NCI-H1092 (cell line): ENCODE measurements at places on chromosomes 6 and 20.

DNA sequence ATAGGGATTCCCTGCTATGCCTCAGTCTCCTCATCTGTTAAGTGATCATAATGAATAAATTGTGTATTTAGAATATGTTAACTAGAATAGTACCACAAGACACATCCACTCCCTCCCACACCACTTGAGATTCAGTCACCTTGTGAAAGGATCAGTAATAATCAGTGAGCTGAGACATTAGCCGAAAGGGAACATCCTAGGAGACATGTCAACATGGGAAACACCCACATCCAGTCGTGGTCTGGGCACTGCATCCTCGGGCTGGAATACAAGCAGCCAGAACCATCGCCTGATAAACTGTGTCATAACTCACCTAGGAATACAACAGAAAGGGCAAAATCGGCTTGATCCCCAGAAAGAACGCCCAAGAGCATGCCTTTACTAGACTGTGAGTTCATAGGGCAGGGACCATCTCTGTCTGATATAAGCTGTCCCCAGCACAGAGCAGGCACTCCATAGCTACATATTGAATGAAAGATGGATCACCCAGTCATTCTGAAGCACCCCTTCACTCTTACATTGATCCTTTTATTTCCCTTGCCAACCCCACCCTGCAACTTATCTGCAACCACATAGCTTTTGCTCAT is 23.9 kb downstream of the RIPOR2 start:
- DNase-seq, result no peak

GRCh38 chr6:116253188-116253504 is 729 bp downstream of the TSPYL4 start:
- DNase-seq, result no peak

DNA sequence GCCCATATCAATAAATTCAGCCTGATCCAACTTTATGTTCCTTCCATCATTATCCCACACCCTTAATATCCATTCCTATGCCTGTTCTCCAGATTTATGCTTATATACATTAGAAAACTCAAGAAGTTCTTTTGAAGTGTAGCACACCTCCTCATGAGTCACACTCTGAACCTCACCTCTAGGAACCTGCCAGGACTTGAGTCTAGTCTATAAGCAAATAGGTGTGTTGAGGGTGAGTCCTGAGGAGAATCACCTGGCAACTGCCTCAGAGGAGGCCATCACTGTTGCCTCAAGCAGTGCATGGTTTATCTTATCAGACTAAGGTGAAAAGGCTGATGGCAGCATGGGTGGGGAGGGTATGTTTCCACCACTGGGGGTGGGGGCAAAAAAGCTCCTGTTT is 496.7 kb downstream of the C6orf118 start:
- DNase-seq, result no peak

- DNase-seq, result no peak
Measured at GRCh38 chr6:129309154-129309553, 400.8 kb downstream of the ARHGAP18 start.

DNA sequence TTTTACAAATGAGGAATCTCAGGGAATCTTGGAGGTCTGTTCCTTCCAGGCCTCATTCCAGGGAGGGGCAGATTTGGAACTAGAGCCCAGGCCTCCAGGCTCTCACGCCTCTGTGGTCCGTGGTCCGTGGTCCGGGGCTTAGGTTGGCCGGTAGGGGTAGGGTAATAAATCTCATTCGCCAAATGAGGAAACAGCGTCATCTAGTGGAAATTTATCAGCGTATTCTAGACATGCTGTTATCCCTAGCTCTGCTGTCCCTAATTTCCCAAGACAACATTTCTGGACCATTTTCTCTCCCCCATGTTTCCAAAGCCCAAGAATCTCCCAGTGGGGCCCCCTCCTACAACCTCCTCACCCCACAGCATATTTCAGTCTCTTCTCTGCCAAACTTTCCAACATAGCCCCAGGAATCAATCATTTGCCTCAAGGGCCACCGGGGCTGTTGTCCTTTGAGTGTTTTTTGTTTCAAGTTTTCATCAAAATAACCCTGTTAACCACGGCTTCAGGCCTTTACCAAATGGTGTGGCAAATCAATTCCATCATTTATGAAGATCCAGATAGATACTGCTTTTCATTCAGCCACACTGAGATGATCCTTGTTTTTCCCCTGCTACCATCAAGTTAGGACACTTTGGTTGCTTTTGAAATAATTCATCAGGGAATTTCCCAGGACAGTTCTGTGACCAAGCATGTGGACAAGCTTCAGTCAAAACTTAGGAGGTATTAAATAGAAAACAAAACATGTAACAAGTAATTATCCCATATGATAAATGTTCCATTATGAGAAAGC is 126.8 kb downstream of the ALDH8A1 start:
- DNase-seq, result peak; percentile 69

GRCh38 chr6:125544819-125545218 is 204.6 kb upstream of the HEY2 start:
- no peak for DNase-seq

GRCh38 chr6:103893141-103893581 is 966.6 kb downstream of the HACE1 start:
- DNase-seq, result no peak

DNA sequence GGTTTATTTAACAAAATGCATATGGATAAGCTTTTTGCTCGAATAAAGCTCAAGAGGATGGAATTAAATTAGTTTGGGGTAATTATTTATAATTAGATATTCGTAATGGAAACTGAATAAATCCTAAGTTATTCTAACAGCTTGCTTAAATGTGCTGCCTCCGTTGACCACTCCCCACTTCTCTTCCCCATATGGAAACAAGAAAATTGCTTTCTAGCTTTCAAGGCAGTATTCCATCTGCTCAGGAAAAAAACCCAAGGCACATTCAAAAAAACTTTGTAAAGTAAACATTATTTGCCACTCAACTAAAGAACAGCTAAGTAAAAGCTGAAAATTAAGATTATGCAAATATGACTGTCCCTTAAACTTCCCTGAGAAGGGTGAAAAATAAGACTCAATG is 369.2 kb downstream of the HAO1 start:
- no peak for DNase-seq

- no peak for DNase-seq
Measured at GRCh38 chr6:45045253-45045601, 282.9 kb upstream of the RUNX2 start.

DNA sequence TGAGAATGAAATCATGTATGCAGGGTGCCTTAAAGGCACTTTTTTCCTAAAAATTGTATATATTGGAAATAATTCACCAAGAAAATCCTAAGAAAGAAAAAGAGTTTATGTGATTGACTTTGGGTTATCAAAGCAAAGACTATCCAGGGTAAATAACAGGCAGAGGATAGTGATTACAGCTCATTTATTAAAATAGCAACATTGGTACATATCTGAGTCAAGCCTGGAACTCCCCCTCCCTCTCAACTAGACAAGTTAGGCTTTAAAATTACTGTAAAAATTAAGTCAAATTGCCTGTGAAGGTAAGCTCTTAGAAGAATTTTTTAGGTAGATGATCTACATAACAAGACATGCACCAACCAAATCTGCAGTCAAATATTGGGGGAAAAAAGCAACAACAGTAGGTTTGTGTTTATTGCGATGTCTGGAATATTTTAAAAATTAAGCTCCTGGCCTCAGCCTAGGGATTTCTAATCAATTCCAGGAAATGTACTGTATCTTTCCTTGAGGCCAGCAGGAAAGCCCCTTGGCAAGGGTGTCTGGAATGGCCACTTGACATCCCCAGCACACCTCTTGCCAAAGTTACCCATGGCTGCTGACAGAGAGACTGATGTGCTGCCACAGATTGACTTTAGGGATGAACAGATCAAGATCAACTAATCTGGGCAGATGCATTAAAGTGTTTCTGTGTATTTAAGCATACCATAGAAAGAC is 31.2 kb upstream of the HBS1L start:
- no peak for DNase-seq

GRCh38 chr6:144731229-144731628 is 446.1 kb downstream of the UTRN start:
- DNase-seq, result no peak

DNA sequence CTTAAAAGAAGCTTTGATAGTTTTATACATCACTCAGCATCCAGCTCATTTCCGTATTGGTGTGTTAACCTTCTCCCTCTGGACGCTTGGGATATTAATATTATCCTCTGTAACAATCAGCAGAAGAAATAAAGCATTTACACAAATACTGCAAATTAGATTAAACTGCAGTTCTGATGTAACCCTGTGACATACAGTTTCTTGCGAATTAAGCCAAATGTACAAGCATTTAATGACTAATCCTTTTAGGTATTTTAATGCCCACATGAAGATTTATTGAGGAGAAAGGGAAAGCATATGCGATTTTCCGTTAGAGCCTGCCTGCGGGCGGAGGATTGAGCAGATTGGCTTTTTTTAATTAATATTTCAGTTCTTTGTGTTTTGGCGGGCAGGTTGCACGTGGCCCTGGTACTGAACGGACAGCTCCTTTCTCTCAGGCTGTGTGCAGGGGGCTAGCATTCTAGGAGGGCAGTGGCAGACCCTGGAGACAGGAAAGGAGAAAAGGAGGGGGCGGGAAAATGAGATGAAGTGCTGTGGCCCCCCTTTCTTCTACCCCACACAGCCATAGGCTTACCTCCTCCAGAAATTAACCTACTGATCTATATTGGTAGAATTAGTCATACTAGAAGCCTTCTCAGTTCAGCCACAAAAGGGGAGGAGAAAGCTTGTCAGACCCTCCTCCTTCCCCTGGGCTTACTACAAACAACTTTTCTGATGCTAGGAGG is 14.1 kb upstream of the TFAP2D start:
- DNase-seq, result no peak

- DNase-seq, result peak; percentile 75
Measured at GRCh38 chr20:33211817-33212424, 5.2 kb upstream of the BPIFA3 start.

DNA sequence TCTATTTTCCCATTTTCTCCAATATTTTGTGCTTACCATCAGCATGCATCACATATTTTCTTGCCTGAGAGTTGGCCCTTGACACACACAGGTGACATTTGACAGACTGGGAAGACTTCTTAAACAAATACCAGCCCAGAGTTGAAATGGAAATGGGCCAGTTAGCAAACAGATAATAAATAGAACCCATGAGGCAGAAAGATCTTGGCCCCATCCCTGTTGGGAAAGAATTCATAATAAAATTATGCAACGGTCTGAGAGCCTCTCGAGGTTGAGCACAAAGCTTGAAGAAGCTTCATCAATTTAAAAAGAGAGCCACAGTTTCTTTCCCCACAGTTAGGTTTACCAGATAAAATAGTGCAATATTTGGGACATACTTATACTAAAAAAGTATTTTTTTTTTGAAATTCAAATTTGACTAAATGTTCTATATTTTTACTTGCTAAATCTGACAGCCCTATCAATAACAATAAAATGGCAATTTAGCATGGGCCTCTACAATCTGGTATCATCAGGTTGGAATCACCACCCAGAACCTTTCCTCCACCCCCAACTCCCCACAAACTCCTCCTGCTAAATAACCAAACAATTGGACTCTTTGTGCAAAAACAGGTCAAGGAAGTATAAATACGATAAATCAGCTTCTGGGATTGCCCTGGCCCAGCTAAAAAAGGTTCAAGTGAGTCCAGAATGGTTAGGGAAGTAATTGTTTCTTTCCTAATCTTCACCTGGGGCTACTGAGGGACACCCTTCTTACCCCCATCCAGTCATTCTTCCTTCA is 129.8 kb downstream of the CD164 start:
- DNase-seq, result peak; percentile 6

DNA sequence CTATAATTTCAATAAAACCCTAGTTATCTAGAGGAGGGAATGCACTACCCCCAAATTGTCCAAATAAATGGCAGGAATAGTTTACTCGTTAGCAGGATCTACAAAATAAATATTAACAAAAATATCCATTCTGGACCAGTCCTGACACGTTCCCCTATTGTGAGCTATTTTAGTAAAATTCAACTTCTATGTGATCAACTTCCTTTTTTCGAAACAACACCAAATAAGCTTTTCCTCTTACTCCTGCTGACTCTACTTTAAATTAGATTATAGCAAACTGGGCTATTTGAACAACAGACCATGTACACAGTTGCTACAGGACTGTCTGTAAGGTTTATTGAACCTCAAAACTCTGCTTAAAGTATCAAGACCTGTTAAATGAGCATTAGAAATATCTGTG is 154.3 kb downstream of the IPCEF1 start:
- DNase-seq, result no peak

DNA sequence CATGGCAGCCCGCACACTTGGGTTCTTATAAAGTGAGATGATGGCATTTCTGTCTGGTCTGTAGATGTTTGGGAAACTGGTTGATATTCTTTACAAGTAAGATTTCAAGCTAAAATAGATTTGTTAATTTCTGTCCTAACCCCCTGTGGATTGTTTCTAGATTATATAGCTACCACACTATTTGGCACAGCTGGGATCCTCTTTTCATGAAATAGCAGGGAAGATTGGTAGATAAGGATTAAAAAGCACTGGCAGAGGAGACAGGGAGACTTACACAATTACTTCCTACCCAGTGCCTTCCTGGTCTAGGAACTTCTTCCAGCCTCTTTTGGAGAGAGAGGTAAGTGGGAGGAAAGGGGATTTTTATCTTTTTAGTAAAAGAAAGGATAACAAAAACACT is 13.2 kb upstream of the ATXN1 start:
- DNase-seq, result no peak

DNA sequence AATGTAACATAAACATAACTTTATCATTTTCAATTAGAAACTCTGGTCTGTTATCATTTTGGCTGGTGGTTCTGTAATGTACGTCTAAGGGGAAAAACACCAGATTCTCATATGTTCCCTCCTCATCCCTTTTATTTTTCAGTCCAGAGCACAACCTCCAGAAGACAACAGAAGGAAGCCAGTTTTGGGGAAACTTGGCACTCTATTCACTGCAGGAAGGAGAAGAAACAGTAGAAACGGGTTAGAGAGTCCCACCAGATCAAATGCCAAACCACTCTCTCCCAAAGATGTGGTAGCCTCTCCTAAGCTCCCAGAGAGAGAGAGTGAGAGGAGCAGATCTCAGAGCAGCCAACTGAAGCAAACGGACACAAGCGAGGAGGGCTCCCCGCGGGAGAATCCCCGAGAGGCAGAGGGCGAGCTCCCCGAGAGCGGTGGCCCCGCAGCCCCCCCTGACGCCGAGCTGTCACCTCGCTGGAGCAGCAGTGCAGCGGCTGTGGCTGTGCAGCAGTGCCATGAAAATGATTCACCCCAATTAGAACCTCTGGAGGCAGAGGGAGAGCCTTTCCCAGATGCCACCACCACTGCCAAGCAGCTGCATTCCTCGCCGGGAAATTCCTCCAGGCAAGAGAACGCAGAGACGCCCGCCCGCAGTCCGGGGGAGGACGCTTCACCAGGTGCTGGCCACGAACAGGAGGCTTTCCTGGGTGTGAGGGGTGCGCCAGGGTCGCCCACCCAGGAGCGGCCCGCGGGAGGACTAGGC is 117.8 kb downstream of the RTN4IP1 start:
- no peak for DNase-seq

- DNase-seq, result peak; percentile 39
Measured at GRCh38 chr20:23235173-23236027, 115.2 kb upstream of the NXT1 start.

- no peak for DNase-seq
Measured at GRCh38 chr6:160781298-160781697, 79.3 kb downstream of the PLG start.

DNA sequence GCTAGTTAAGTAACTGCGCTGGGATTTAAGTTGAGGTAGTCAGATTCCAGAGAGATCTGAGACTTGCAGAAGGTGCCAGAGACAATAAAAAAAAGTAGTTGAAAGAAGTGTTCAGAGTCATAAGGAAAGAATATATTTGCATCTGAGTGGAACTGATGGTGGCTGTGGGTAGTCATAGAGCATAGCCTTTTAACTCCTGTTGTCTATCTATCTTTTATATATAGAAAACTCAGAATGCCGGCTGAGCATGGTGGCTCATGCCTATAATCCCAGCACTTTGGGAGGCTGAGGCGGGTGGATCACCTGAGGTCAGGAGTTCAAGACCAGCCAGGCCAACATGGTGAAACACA is 62.0 kb downstream of the CARMIL1 start:
- DNase-seq, result no peak
